NCI-H82 (cell line): ENCODE measurements at places on chromosomes 4 and X.

GRCh38 chr4:133493241-133493640, 344.1 kb downstream of the PCDH10 start:
- no peak for DNase-seq

DNA sequence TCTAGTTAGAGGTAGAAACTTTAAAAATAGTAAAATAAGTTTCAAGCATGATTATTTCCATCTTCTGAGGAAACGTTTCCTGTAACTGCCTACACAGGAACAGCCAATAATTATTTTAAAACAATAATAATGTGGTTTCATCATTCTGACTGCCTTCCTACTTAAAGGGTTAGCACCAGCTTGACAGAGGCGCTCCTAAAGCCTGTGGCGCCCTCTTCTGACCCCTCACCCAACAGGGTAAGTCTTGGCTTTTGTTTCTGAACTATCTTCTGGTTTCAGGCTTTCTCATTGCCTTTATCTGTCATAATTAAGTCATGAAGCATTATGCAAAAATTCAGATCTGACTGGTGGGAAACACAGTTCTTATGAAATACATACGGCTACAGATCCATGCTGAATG, 96.7 kb downstream of the ITM2A start:
- peak; percentile 19 for DNase-seq

- DNase-seq, result peak; percentile 7
Observed at GRCh38 chr4:153243468-153243867, 39.2 kb downstream of the TRIM2 start.

- DNase-seq, result no peak
Observed at GRCh38 chr4:72186714-72187113, 154.9 kb downstream of the NPFFR2 start.

- no peak for DNase-seq
Observed at GRCh38 chr4:146121757-146122156, 53.8 kb upstream of the LSM6 start.

- DNase-seq, result no peak
Observed at GRCh38 chr4:150336676-150337412, 245.1 kb upstream of the MAB21L2 start.

- no peak for DNase-seq
Observed at GRCh38 chr4:19531906-19532848, 719.5 kb upstream of the SLIT2 start.

- DNase-seq, result no peak
Observed at GRCh38 chr4:10353110-10353509, 104.1 kb downstream of the ZNF518B start.

DNA sequence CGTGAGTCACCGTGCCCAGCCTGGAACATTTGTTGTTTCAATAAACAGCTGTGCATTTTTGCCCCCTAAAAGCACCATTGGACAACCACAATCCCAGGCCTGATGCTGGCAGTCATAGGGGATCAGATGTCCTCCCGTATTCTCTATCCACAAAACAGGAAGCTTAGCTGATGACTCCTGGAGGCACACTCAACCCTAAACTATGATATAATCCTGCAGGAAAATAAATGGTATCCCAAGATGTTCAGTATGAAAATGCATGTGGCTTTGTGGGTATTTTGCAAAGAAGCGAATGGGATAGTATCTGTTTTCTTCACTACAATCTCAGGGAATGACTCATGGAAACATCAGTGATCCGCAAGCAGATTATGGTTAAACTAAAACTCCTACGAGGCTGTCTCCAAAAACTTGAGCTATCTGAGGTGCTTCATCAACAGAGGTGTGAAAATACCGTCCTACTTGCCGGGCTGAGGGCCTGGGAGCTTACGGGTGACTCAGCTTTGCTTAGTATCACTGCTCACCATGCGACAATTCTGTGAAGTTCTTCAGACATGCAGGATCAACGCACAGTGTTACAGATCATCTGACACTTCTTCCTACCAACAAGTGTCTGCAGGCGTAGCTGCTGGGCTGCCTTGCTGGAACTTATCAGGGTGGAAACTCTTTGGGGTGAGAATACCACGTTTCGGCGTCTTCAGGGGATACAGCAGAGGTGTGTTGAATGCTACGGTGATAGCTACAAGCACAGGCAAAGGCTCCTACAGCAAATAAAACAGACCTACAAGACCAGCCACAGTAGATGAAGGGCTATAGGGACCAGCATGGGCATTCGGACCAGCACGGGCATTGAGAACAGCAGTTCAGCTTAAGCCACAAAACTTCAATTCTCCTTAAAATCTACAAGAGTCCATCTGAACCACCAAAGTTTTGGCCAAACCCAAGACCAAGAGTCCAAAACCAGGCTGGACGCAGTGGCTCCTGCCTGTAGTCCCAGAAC, 148.5 kb downstream of the DHRSX start:
- no peak for DNase-seq

GRCh38 chrX:107669885-107670628, 41.7 kb downstream of the PRPS1 start:
- DNase-seq, result no peak

DNA sequence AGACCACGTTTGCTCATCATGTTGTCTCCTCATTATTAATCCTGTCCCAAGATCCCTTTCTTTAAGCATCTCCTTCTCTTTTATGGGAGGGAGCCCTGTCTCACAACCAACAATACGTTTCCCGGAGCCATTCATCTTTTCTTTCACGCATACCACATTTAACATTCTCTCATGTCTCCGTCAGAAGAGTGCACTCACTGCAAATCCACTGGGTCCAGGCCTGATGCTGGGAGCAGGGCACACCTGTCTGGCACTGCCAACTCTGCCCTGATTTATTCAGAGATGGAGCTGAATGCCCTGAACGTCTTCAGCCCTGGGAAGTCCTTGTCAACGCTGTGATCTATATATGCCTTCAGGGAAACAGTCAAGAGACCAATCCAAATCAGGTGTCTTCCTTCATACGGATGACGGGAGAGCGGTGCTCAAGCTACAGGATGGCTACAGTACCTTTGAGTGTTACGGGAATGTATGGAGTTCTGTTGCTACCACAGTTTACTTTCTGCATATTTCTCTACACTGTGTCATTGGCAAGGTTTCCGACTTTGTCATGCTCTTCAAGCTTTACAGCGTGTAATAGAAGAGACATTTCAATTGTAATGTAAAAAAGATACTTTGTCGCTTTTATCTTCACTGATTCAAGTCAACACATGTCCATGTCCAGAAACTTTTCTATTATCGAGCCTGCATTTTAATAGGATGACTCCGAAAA, 140.4 kb upstream of the SLITRK2 start:
- no peak for DNase-seq

DNA sequence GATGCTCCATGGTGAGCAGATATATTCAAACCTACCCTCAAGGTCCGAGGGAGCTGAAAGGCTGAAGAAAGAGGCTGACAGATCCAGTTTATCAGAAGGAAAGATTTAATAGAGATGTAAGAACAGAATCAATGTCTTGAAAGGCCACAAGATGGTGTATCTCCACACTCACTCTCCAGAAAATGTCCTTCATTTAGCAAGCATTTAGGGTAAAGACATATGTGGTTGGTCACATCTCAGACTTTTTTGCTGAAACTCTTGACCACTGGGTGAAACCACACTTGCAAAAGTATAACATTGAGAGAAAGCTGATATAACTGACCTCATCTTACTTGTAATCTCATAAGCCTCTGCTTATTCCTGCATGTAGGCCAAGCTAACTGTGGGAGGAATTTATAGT, 745.8 kb upstream of the GALNTL6 start:
- DNase-seq, result no peak

DNA sequence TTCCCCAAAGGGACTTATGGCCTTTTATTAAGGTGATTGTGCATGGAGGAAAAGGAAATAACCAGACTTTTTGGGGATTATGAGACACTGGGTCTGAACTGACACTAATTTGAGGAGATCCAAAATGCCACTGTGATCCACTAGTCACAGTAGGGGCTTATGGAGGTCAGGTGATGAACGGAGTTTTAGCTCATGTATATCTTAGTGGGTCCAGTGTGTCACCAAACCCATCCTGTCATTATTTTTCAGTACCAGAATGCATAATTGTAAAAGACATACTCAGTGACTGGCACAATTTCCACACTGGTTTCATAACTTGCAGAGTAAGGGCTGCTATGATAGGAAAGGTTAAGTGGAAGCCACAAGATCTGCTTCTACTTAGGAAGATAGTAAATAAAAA, 131.3 kb downstream of the RTL3 start:
- no peak for DNase-seq

DNA sequence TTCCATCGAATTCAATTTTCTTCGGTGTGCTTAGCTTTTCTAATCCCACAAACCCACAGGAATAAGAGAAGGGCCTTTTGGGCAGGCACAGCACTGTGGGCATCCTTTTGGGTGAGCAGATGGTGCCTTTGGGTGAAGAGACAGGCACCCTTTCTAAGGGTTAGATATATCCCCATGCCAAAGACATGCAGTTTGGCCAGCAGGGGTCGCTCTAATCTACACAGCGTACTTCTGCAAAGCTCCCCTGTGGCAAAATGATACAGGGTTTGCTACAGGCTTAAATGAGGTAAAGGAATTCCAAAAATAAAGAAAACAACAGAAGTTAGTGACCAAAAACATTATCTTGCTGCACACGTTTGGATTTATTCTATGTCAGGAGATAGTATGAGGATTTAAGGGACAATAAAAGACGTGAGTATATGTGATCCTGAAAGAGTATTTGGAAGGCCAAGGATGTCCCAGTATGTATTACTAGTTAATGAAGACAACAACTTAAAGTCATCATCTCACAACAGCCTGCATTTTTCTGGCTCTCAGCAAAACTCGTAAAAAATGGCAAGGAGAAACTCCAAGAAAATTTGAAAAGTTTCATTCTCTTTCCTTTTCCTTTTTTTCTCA, 49.5 kb downstream of the PHEX start:
- peak; percentile 77 for DNase-seq

DNA sequence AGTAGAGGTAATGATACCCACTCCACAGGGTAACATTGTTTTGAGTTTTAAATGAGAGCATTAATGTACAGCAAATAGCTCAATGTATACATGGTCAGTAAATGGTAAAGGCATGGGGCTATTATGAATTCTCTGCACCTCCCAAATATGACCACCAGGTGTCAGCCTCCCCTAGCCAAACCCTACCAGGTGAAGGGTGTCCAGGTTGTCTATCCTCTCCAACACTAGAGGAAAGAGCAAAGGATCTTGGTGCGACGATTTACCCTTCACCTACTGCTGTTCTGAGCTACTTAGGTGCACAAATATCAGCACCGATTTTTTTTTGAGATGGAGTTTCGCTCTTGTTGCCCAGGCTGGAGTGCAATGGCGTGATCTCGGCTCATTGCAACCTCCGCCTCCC, 26.5 kb upstream of the XIAP start:
- DNase-seq, result peak; percentile 88

- DNase-seq, result no peak
Observed at GRCh38 chrX:22032084-22032483, at the start of gene PHEX. PHEX (plus strand) TSS chrX:22032325; CDS start chrX:22033006, 681 bp downstream.

DNA sequence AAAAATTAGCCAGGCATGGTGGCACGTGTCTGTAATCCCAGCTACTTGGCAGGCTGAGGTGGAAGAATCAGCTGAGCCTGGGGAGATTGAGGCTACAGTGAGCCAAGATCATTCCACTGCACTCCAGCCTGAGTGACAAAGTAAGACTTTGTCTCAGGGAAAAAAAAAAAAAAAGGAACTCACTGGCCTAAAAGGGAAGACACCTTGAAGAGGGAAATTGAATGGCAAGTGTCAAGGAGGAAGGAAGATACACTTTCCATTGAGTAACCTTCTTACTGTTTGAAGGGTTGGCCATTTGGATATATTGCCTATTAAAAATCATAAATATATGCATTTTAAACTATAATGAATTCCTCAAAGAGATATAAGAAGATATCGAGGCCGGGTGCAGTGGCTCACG, 147.5 kb upstream of the FAM241A start:
- DNase-seq, result no peak

DNA sequence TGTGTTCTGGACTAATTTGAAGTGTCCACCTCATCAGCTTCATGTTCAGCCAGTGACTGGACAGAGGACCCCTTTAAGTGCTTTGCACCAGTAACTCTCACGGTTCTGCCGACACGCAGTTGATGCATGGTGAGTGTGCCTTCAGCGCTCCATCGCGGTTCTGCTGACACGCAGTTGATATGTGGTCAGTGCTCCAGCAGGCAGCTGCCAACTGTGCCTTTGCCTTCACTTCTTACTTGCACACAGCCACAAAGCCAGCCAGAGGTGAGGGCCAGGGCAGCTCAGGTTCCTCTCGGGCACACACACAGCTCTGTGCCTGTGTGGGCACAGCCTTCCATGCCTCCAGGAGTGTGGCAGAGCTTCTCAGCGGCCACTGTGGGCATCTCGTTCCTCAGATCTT, 12.4 kb downstream of the NKX1-1 start:
- no peak for DNase-seq

DNA sequence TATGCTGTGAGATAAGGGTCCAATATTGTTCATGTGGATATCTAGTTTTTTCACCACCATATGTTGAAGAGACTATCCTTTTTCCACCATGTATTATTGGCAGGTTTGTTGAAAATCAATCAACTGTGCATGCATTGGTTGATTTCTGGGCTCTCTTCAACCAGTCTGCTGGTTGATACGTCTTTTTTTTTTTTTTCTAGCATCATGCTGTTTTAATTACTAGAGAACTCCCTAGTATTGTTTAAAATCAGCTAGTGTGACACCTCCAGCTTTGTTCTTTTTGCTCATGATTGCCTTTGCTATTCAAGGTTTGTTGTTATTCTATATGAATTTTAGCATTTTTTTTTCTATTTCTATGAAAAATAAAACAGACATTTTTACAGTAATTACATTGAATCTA, 123.9 kb downstream of the SLC7A11 start:
- DNase-seq, result no peak

- DNase-seq, result no peak
Observed at GRCh38 chr4:38791010-38791409, 8.2 kb upstream of the TLR10 start.

GRCh38 chrX:7889680-7890079, 37.5 kb downstream of the PNPLA4 start:
- no peak for DNase-seq

GRCh38 chr4:107363125-107363524, 327.0 kb upstream of the DKK2 start:
- DNase-seq, result no peak

GRCh38 chr4:185275501-185275900, 66.1 kb downstream of the SNX25 start:
- DNase-seq, result no peak

GRCh38 chr4:74258963-74259362, 49.3 kb upstream of the EPGN start:
- no peak for DNase-seq

DNA sequence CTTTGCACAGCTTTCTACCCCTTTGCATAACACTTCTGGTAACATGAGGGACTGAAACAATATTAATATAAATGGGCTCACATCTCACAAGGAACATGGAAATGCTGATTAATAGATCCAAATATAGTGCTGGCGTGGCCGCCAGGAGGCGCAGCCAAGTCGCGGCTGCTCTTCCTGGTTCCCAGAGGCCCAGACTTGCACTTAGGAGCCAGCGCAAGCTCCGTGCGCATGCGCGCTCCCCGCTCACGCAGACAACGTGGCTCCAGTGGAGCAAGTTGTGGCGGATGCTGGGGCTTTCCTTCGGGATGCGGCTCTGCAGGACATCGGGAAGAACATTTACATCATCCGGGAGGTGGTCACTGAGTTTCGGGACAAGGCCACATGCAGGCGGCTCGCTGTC, 318.3 kb upstream of the SLC7A11 start:
- no peak for DNase-seq
